ENCODE measurements at places on chromosomes 4 and X. TPM values are rescaled to one million over a fixed set of nuclear protein-coding genes. Genes with fewer than 3 reads are reported as not detected.

DNA sequence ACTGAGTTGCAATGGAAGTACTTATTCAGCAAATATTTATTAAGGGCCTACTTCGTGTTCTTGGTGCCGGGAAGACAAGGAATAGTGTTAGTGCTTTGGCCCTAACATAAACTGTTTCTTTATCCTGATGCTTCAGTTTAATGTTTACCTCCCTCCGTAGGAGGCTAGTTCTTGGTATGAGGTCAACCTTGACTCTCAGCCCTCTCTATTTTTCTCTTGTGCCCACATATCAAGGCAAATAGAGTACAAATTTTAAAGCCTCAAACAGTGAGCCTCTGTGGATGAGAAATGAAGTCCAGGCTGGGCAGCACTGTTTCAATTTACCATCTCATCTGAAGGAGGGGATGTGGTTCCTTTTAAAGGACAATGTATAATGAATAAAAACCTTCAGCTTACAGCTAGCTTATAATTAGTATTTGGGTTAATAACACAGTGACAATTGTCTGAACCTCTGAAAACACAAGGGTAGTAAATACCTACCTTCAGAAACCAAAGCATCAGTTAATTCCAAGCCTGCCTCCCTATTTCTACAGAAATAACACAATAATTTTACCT, 68.5 kb downstream of the SH3RF1 start:
- H3K36me3 ChIP-seq = no peaks in the 10 kb centered on the region
- no peak overlapping the region for H3K4me3 ChIP-seq
- H3K4me1 ChIP-seq = peaks cover 39% of the 10 kb centered on the region
- H3K27ac ChIP-seq = peak overlapping the region; percentile 37

Gene KLF8
- 4.1 TPM for total RNA-seq

Gene SRPX
- 8.6 TPM for total RNA-seq

DNA sequence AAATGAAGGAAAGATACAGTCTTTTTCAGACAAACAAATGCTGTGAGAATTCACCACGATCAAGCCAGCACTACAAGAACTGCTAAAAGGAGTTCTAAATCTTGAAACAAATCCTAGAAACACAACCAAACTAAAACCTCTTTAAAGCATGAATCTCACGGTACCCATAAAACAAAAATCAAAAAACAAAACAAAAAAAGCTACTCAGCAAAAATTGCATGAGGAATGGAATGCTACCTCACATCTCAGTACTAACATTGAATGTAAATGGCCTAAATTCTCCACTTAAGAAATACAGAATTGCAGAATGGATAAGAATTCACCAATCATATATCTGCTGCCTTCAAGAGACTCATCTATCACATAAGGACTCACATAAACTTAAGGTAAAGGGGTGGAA, 300.1 kb downstream of the NAF1 start:
- no peak overlapping the region for H3K4me3 ChIP-seq
- no peaks in the 10 kb centered on the region for H3K4me1 ChIP-seq
- H3K36me3 ChIP-seq = no peaks in the 10 kb centered on the region
- no peak for DNase-seq

GRCh38 chrX:67604979-67605703, 61.3 kb downstream of the AR start:
- H3K27ac ChIP-seq = no peak overlapping the region
- no peak for DNase-seq
- H3K27me3 ChIP-seq = no peaks in the 10 kb centered on the region
- H3K4me3 ChIP-seq = no peak overlapping the region

DNA sequence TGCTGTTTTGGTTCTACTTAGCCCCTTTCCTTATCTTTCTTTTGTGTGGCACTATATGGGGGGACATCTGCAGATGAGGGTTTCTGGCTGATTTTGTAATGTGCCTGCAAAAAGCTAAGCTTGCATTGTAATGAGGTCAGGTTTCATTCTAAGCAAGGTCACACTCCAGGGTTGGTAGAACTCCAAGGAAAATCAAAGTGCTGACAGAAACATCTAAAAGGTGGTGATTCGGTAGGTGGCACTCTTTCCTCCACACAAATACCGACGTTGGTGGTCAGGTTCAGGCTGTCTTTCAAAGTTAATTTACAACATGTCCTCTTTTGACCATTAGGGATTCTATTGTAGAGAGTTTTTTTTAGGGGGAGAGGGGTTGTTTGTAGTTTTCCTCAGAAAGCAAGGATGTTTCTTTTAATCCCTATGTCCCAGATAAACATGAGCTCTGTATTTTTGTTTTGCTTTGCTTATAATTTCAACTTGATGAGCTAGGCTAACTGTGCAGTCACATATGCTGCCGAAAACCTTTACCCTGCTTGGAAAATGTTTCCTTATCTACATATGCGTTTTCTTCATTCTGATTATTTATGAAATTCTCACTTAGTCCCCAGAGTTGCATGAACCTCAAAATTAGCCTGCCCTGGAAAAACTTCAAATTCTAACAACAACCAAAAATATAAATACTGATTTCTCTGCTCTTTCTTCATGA, 434.2 kb downstream of the PPARGC1A start:
- H3K27me3 ChIP-seq = no peaks in the 10 kb centered on the region
- H3K36me3 ChIP-seq = no peaks in the 10 kb centered on the region
- peaks cover 30% of the 10 kb centered on the region for H3K4me1 ChIP-seq
- no peak overlapping the region for H3K4me3 ChIP-seq
- H3K27ac ChIP-seq = peak overlapping the region; percentile 66

DNA sequence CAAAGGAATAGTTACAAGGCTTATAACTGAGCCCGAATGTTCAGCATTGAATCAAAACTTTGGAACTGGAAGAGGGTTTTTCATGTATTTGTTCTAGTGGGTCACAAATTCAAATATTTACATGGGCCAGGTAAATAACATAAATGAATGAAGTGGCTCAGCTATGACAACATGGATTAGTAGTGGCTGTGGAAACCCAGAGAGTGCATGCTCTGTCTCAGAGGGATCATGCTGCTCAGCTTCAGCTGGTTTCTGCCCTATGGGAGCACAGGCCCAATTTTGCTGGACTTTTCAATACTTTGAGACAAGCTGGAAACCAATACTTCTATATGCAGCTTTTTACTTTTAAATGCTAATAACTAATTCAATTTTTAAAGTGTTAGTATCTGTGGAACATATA, 394.0 kb upstream of the TEX13C start:
- no peaks in the 10 kb centered on the region for H3K36me3 ChIP-seq
- no peak overlapping the region for H3K27ac ChIP-seq
- H3K4me1 ChIP-seq = no peaks in the 10 kb centered on the region
- no peak overlapping the region for H3K4me3 ChIP-seq
- no peaks in the 10 kb centered on the region for H3K27me3 ChIP-seq

Gene IL13RA2
- total RNA-seq = not detected

Gene UGT2A3
- total RNA-seq = 0.13 TPM

Gene PNMA5
- total RNA-seq = not detected

DNA sequence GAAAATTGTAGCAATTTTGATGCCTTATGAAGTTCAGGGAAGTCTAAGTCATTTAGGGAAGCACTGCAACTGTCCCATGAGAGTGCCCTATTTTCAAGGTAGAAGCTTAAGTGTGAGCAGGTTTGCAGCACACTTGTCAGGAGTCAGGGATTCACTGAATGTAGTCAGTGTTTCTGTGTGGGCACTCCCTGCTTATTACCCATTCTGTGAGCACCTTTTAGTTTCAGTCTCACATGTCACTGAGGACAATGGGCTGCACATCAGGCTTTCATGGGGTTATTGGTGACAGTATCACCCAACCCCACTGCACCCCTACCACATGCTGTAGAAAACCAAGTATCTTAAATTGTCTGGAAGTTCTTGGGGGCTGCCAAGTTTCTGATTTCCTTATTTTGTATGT, 2.9 kb upstream of the CCNG2 start:
- no peak overlapping the region for H3K4me3 ChIP-seq
- H3K27ac ChIP-seq = no peak overlapping the region
- H3K27me3 ChIP-seq = no peaks in the 10 kb centered on the region
- no peak for DNase-seq
- H3K36me3 ChIP-seq = no peaks in the 10 kb centered on the region

Gene PDGFRA
- total RNA-seq = 23.1 TPM

DNA sequence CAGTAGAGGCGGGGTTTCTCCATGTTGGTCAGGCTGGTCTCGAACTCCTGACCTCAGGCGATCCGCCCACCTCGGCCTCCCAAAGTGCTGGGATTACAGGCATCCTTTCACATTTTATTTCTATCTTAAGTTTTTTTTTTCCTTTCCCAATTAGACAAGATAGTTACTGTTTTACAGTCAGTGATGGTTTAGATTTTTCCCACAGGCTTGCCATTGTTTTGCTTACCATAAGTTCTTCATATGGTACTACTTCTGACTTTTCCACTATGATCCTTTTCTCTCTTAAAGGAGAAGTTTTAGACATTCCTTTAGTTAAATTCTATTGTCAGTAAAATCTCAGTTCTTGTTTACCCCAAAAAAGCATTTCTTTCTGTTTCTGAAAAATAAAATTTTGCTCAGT, 462.6 kb downstream of the CENPC start:
- H3K27ac ChIP-seq = no peak overlapping the region
- no peak overlapping the region for H3K4me3 ChIP-seq
- H3K27me3 ChIP-seq = no peaks in the 10 kb centered on the region
- no peaks in the 10 kb centered on the region for H3K36me3 ChIP-seq
- no peak for DNase-seq
- no peaks in the 10 kb centered on the region for H3K4me1 ChIP-seq

Gene SLITRK4
- 26.2 TPM for total RNA-seq

DNA sequence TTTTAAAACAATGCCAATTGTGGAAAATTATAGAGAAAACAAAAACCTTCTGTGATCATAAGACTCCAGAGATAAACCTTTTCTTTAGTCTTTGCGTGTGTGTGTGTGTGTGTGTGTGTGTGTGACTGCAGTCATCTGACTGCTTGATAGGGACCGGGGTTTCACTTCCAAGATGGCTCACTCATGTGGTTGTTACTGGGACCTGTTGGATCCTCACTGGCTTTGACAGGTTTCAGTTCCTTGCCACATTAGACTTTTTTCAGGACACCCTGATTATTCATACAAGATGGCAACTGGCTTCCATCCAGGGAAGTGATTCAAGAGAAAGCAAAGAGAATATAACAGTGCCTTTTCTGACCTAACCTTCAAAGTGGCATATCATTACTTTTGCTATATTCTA, 21.9 kb upstream of the MAD2L1 start:
- no peak overlapping the region for H3K27ac ChIP-seq
- H3K4me3 ChIP-seq = no peak overlapping the region
- no peak for DNase-seq
- no peaks in the 10 kb centered on the region for H3K4me1 ChIP-seq
- H3K36me3 ChIP-seq = no peaks in the 10 kb centered on the region
- H3K27me3 ChIP-seq = no peaks in the 10 kb centered on the region

Gene GUCY1A1
- total RNA-seq = 5.8 TPM

GRCh38 chr4:86300516-86300915, 59.3 kb downstream of the MAPK10 start:
- no peak for DNase-seq
- H3K4me3 ChIP-seq = no peak overlapping the region

GRCh38 chr4:168421671-168422070, 58.6 kb downstream of the DDX60L start:
- no peak for DNase-seq
- no peak overlapping the region for H3K27ac ChIP-seq
- H3K27me3 ChIP-seq = no peaks in the 10 kb centered on the region
- no peak overlapping the region for H3K4me3 ChIP-seq
- H3K4me1 ChIP-seq = no peaks in the 10 kb centered on the region

Gene NXF2B
- not detected for total RNA-seq

Gene TLR2
- total RNA-seq = 2.7 TPM

GRCh38 chr4:84803720-84804119, 162.8 kb downstream of the WDFY3 start:
- H3K36me3 ChIP-seq = peaks cover 2% of the 10 kb centered on the region
- no peaks in the 10 kb centered on the region for H3K4me1 ChIP-seq
- H3K27me3 ChIP-seq = no peaks in the 10 kb centered on the region
- DNase-seq = no peak

Gene KCND1
- 0.61 TPM for total RNA-seq
